Activated CD8-positive, alpha-beta memory T cell treated with anti-CD3 and anti-CD28 coated beads, Interleukin-2, amount 50 U/mL, for 4 hours (primary cell): ENCODE measurements at places on chromosomes 4 and X.

DNA sequence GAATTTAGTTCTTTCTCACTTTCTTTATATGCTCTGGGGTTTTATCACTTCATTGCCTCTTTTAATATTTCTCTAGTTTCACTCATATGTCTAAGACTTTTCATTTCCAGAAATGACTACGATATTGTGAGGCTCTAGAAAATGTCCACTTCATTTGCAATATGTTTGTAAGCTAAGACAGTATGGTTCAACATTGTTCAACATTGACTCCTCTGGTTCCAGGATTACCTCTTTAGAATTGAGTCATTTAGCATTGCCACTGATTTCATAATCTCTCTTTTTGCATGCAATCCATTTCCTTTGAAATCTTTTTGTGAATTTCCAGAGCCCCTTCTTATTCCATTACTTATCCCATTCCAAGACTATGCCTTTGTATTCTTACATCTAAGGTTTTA is 32.3 kb downstream of the BBS12 start:
- DNase-seq: no peak

DNA sequence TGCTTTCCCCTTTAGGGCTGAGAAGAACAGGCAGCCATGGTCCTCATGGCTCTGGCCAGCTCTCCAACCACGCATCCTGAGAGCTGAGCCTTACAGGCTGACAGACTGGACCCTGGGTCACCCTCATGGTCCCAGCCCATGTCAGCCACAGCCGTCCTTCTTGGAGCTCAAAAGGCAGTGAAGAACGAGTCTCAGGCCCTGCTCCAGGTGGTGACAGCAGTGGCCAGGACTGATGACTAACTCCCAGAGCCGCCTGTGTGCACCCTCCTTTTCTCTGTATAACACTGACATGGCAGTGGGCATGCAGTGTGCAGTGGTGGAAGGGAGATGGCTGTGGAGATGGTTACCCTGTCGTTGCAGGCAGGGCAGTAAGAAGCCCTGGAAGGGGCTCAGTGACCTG is 10.3 kb upstream of the DUSP9 start:
- no peak for DNase-seq

- no peak for DNase-seq
Observed at GRCh38 chrX:72142094-72142793, 10.5 kb upstream of the RTL5 start.

DNA sequence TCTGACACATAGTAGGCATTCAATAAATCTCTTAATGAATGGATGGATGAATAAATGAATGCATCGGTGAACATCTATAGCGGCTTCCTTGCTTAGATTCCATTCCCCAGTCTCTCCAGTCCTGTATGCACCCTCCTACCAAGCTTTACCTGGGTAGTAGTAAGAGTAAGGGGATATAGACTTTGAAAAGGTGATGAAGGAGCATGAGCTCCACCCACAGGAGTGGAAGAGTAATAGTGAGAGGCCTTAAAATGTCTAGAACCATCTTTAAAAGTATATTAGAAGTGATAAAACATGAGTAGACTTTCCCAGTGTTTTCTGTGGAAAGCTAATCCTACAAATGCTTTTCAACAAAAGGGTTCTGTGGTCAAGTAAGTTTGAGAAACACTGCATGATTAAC is 35.5 kb upstream of the GPC3 start:
- DNase-seq: no peak

DNA sequence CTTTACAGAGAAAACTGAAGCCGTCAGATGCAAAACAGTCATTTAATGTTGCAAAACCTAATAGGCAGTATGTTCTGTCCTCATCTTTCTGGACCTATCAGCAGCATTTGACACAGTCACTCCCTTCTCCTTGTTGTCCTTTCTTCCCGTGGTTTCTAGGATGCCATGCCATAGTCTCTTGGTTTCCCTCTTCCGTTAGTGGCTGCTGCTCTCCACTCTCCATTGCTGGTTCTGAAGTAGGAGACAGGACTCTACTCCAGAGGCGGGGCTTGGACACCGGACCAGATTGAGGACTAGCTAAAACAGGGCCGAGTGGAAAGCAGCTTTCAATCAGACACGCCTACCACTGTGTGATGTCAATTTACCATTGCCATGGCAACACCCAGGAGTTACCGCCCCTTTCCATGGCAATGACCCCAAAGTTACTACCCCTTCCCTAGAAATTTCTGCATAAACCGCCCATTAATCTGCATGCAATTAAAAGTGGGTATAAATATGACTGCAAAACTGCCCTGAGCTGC is 88.8 kb upstream of the CCDC160 start:
- DNase-seq: no peak

GRCh38 chr4:14379183-14379582 is 623.1 kb upstream of the CPEB2 start:
- no peak for DNase-seq

DNA sequence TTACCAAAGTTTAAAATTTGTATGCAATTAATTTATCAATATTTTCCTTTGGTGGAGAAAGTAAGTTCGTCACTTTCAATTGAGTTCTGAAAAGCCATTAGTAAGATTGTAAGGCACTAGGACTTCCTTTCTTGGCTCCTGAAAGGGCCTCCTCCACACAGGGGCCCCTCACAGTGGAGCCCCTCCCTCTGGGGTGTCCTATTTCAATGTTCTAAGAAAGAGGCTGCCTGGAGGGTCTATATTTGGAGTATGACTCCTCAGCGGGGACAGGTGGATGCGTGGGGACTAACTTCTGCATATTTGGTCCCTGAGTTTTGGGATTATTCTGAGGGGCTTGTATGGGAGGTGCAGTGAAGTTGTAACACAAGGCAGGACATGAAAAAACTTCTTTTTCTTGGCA is 1.6 kb upstream of the ARMCX4 start:
- no peak for DNase-seq

GRCh38 chr4:38924353-38924752 is 56.7 kb downstream of the FAM114A1 start:
- no peak for DNase-seq
